Activated CD8-positive, alpha-beta memory T cell treated with anti-CD3 and anti-CD28 coated beads for 36 hours (primary cell): ENCODE measurements at places on chromosomes 5 and 9. TPM values are rescaled to one million over a fixed set of nuclear protein-coding genes. Genes with fewer than 3 reads are reported as not detected.

RAI14 gene
- 4.2 TPM for total RNA-seq

GRIN1 gene
- 0.06 TPM for total RNA-seq

UBAC1 gene
- 34.3 TPM for total RNA-seq

NAIF1 gene
- total RNA-seq = 13.3 TPM

PCDHGA10 gene
- total RNA-seq = 0.11 TPM

PHYHD1 gene
- total RNA-seq = not detected

OXCT1 gene
- total RNA-seq = 131 TPM

SLC27A6 gene
- not detected for total RNA-seq

PMPCA gene
- 120 TPM for total RNA-seq

AFAP1L1 gene
- total RNA-seq = 0.08 TPM

CTNND2 gene
- not detected for total RNA-seq
